ENCODE measurements at places on chromosomes 7 and 10.

DNA sequence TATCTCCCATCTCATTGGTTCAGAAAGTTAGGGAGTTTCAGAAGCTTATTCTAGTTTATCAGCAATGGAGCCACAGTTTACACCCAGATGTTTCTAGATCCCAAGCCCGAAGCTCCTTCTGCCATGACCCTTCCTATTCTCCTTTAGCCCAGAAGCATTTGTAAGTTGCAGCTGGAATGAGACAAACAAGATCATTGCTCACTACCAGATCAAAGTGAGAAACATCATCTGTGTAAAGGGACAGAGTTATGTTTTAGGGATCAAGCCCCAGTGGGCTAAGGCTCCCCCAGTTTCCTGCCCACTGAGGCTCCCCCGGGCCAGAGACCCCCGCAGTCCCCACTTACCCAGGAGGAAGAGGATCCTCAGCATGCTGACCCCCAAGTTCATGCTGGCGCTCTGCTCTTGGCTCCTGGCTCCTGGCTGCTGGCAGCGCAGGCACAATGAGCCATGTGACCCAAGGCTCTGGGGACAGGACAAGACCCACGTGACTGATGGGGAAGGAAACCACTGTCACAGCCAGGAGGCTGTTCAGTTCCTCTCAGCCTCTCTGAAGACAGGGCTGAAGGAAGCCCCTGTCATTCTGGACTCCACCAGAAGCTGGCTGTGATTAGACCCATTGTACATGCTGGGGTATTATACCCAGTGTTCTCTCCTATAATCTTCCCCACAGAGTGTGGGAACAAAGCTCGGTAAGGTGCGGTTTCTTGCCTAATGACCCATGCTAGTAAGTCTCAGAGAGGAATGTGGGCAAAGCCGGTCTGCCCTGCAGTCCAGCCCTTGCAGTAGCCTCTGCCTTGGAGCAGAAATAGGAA, at the start of gene TMEM273:
TMEM273 (minus strand) TSS at position 442 of the 812 bp plus-strand sequence; CDS start at position 387, 55 bp downstream.
- no peak for DNase-seq

- DNase-seq, result no peak
Observed at GRCh38 chr7:32221736-32222135, 151.5 kb upstream of the PDE1C start.

GRCh38 chr10:73968098-73968521, 29.8 kb upstream of the VCL start:
- no peak for DNase-seq

DNA sequence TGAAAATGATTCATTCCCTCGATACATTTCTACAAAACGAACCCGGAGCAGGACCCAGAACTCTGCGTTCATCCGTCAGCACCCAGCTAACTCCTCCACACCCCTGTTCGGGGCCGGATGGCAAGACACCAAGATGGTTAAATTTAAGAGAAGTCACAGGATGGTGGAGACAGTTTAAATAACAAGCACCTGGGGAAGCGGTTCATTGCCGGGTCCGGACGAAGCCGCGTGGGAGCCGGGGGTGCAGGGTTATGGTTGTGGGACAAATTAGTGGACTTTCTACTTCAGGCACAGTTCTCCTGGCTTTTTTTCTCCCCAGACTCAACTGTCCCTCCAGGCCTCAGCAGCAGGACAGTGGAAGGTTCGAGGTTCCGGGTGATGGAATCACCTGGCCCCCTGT, 45.4 kb downstream of the ASB13 start:
- no peak for DNase-seq

DNA sequence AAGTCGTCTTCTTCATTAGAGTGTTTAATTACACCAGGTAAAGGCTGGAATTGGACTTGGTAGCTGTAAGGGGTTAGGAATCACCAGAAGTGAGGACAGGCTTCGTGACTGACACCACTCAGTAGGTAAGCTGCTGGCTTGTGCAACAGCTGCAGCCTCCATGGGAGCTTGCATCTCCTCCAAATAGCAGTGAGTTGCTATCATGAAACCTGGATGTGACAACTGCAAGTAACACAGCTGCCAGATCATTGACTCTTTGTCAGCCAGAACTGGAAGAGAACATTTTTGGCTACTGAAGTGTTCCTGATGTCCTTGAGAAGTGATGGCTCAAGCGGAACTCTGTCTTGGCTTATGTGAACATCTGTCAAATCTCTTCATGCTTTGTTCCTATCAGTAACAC, 64.1 kb upstream of the MSRB2 start:
- DNase-seq, result no peak

- no peak for DNase-seq
Observed at GRCh38 chr7:46100521-46100920, 179.4 kb upstream of the IGFBP3 start.

DNA sequence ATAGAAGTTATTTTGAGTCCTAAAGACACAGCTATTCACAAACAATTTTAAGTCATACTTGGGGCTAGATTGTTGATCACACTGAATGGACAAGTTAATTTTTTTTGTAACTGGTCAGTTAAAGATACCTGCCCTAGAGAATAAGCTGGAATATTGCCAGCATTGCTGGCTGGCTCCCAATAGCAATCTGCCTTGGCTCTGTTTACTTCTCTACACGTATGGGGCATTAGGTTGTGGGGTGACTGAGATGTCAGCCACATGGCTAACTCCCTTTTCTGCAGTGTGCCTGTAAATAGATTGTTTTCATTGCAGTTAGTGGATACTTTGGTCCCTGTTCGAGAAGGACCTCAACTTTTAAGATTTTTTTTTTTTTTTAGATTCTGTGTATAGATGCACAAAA, 128.2 kb downstream of the SEMA3E start:
- no peak for DNase-seq
